T-helper 2 cell treated with Interferon-gamma antibody and Interleukin-4, amounts not matched to agents 5 μg/mL and 100 μg/mL, for 36 hours (primary cell): ENCODE measurements at places on chromosomes 13 and 19.
A peak's percentile ranks its signal among the peaks of the same experiment; 100 is the strongest.

DNA sequence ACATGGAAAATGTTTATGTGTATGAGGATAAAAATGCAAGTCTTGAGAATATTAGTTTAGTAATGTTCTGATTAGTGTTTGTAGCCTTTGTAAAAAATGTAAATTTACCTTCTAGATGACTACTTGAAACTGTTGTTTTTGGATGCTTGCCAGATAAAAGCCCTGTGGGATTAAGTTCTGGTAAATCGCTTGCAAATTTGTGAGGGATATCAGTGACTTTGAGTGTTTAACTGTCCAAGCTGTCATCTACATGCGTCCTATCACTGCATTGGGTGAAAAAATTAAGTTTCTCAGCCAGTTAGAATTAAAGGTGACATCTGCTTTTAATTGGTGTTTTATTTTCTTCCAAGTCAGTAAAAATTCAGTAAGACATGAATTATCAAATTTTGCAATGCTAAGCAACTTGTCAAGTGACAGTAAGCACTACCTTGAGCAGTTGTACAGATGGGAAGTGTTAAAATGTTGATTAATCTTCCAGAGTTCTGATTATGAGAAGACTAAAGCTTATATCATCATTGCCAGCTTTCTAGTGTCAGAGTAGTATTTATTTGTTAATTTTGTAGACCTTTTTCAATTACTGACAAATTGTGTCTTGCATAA lies 88.0 kb downstream of the PCCA start:
- no peak for DNase-seq

DNA sequence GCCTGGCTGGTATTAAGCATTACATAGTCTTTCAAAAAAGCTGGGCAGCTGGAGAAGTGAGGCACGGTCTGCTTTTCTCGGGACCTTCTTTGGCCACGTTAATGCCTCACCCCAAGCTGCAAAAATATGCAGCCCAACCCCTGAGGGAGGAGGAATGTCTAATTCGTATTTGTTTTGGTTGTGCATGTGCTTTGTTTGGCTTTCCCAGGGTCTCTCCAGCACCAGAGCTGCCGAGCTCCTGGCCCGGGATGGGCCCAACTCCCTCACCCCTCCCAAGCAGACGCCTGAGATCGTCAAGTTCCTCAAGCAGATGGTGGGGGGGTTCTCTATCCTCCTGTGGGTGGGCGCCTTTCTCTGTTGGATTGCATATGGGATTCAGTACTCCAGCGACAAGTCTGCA lies 7.9 kb downstream of the ATP12A start:
- no peak for DNase-seq

DNA sequence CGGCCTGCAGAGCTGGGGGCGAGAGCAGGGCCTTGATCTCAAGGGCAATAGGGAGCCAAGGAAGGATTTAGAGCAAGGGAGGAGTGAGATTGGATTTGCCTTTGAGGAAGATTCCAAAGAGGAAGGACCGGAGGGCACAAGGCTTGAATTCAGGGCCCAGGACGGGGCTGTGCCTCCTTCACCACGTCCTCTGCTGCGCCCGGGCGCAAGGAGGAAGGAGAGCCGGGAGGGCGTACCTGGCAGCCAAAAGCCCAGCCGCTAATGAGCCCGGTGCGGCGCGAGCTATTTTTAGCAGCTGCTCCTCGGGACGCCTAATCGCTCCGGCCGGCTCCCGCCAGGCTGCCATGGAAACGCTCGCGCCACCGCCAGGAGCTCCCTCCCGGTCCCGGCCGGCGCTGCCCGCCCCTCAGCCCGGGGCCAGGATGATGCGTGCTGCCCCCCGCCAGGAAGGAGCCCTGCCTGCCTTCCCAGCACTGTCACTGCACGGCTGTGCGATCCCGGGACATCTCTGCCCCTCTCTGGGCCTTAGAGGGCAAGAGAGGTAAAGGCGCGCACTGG lies 31.3 kb downstream of the TINCR start:
- no peak for DNase-seq

GRCh38 chr13:95030821-95031343 lies 270.4 kb downstream of the ABCC4 start:
- no peak for DNase-seq

GRCh38 chr13:20495087-20496023 lies 30.3 kb downstream of the CRYL1 start:
- peak; percentile 30 for DNase-seq

DNA sequence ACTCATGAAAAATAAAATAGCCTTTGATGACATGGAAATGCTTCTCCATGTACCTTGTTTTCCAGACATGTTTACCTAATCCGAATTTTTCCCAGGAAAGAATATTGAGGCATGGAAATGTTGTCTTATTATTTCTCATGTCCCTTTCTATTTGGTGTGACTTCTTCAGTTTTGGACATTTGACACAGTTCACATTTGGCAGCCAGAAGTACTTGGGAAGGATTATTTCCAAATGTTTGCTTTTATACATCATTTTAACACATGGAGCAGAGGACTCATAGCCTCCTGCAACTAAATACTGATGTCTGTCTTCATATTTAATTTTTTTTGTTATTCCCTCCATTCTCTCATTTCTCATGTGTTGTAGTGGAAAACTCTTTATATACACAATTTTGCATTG lies 94.3 kb downstream of the POSTN start:
- no peak for DNase-seq

GRCh38 chr19:18865973-18866799 lies 29.8 kb downstream of the CERS1 start:
- DNase-seq: peak; percentile 55

DNA sequence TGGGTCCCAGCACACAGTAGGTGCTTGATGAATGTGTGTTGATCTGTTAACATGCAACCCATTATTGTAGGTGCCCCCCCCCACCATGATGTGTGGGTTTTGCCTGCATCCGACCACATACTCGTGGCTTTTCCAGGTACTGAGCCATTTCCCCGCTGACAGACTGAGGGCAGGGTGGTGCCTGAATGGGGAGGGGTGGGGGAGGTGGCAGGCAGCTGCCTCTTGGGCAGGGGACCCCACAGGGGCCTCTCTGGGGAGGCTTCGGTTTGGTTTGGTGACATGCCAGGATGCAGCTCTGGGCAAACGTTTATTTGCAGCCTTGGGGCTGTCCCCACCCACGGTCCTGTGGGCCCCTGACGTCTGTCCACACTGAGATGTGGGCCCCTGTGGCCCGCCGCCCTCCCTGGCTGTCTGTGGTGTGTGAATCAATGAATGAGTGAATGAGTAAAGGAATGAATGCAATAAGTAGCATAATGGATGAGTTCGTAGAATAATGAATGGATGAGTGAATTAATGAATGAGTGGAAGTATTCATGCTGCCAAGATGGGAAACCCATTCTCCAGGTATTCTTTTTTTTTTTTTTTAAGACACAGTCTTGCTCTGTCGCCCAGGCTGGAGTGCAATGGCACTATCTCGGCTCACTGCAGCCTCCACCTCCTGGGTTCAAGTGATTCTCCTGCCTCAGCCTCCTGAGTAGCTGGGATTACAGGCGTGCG lies 9.0 kb upstream of the JUND start:
- DNase-seq: peak; percentile 98

GRCh38 chr19:1501200-1501595 lies 10.2 kb downstream of the REEP6 start:
- no peak for DNase-seq

DNA sequence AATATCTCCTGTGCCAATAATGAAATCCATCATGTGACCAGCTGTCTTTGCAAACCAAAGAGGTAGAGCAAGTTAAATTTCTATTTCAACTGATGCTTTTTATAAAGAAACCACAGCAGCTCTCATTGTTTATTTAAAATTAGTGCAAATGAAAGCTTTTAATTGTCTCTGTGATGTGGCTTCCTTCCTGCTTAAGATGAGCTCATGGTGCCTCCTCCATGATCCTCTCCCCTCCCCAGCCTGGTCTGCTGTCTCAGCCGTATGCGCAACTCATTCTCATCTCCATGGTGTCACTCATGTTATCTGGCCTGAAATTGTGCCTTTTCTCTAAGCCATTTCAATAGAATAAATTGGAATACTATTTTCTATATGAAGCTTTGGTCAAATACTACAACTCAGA lies 270.6 kb downstream of the FGF14 start:
- DNase-seq: no peak
